ENCODE measurements at places on chromosomes 16 and 17.

DNA sequence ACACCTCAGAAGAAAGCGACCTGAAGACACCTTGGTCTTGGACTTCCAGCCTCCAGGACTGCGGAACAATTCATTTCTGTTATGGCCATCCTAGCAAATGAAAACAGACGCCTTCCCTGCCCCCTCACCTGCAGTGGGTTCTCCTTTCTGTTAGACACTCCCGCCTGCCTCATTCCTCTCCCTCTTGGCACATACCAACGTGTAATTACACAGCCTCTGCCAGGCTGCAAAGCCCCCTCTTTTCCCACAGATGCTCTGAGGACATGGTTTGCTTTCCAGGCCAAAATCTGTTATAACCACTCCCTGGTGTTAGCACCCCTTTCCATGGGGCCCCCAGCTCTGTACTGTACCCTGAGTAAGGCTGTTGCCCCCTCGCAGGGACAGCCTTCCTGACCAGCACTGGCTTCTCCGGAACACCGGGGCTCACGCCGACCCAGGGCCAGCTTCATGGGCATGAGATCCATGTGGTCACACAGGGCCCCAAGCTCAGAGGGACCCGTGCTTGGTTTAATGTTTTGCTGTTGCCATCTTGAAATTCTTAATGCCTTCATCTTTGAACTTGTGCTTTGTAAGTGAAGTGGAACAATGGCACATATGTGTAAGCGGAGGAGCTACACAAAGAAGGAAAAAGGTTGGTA is 64.1 kb downstream of the SDK2 start:
- DNase-seq: no peak

DNA sequence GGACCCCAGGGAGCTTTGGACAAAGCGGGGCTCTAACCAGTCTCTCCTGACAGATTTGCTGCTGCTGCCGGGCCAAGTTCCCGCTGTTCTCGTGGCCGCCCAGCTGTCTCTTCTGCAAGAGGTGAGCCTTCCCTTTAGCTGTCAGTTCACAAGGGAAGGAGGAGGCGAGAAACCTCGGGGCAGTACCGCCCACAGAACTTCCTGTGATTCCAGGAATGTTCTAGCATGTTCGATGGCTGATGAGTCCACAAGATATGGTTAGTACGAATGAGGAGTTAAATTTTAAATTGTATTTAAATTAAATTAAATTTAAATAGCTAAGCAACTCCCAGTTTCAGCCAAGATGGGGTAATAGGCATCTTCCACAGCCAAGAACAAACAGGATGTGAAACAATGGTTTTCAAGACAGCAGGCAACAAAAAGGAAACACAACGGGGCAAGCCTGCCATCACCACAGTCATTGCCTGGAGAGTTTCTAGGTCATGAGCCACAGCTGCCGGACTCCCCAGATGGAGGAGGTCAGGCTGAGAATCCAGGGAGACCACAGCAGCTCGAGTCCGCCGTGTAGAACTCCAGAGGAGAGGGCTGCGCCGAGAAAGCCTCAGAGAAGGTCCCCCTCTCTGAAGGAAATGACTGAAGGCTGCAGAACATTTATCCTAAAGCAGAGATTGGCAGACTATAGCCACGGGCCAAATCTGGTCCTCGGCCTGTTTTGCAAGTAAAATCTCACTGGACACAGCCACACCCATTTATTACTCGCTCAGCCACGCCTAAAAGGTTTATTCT is 9.5 kb upstream of the TCF25 start:
- DNase-seq: peak; percentile 25

GRCh38 chr17:67448449-67448848 is 71.4 kb downstream of the PITPNC1 start:
- no peak for DNase-seq

GRCh38 chr16:54052271-54052670 is 234.3 kb downstream of the IRX3 start:
- DNase-seq: no peak

DNA sequence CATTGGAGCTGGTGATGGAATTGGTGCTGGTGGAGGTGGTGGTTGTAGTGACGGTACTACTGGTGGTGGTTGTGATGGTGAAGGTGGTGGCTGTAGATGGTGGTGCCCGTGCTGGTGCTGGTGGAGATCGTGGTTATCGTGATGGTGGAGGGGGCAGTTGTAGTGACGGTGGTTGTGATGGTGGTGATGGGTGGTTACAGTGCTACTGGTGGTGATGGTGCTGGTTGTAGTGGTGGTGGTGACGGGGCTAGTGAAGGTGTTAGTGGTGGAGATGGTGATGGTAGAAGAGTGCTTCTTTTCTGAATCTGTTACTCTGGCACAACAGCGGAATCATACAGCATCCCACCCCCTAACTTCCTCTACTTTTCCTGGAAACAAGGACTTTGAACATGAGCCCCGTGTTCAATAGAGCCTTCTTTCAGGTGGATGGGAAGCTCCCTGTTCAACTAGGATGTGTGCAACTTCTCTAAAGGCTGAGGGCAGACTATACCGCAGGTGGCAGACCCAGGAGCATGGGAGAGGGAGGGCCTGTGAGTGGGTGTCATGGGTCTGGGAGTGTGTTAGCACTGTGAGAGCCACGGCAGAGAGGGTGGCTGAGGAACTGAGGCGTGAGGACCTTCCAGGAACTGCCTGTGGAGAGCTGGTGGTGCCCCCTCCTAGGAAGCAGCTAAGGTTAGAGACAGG is 8.2 kb downstream of the TBX21 start:
- no peak for DNase-seq

DNA sequence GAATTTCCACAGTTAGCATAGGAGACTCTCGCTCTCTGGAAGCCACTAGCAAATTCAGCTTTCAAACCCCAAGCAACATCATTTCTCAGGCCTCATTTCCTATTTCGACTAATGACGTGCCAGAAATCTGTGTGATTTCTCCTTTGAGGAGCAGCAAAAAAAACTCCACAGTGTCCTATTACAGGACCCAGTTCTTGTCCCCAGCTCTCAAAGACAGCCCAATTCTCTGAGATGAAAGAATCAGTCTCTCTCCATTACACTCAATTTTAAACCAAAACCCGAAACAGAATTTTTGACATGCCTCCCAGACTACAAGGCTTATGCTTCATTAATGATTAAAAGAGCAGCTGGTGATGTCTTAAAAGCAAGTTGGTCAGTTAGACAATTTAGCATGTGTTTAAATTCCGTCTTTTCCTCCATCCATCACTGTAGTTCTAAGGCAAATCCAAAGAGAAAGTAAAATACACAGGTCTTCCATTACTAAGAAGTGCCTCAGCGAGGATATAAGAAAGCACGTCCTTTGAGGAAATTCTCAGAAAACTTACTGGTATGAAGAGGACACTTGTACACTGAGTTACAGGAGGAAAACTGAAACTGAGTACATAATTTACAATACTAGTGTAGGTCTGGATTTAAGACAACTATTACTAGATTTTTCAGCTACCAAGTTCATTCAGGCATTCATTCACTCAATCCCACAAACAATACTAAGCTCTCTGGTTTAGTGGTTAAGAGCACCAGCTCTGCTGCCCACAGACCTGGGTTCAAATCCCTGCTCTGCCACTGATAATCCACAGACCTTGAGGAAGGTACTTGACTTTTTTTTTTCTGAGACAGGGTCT is 12.5 kb downstream of the TOM1L2 start:
- DNase-seq: peak; percentile 45

GRCh38 chr16:2985893-2986355 is 5.7 kb upstream of the PKMYT1 start:
- DNase-seq: no peak

DNA sequence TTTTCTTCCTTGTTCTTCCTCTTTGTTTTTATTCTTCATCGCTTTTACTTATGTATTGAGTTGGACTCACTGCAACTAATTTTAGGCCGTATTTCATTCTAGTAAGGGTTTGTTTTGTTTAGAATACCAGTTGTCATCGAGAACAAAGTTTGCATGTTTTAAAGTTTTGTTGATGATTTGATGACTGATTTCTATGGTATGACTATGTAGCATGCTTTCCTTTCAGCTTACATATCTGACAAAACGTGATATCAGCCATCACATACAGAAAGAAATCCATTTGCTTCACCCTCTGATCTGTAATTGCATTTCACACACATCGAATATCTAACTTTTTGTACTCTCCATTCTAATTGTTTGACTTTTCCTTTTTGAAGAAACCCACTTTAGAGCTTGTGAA is 4.0 kb downstream of the PRKCA start:
- DNase-seq: peak; percentile 55

- DNase-seq: no peak
Observed at GRCh38 chr16:31428638-31429247, 583 bp upstream of the COX6A2 start.

DNA sequence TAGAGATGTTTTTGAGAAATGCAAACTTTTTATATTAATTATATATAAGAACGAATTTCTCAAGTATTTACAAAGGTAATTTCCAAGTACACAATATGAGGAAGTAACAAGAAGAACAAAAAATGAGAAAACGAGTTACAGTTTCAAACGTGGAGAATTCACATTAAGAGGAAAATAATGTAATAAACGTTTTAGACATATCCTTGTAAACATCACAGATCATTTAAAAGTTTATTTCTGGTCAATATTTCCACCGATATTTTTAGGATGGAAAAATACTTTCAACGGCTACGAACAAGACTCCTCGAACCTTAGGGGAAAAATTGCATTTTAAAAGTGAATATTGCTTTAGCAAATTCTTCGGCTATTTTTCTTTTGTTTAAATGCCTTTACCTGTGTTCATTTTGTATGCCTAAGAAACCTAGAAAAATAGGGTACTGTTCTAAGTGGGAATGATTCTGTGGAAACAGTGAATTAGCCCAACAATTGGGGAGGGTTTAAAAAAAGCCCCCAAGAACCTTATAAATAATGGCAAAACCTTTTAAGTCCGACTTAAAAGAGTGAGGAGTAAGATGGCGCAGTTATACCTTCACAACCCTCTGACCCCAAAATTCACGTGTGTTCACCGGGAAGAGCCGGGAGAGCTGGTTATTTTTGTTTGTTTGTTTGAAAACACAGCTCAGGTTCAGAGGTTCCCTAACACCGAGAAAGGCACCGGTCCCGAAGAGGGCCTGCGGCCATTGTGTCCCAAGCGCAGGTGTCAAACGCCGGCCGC is 3.3 kb downstream of the HNF1B start:
- DNase-seq: no peak

- DNase-seq: peak; percentile 91
Observed at GRCh38 chr17:8220783-8221662, 10.6 kb upstream of the AURKB start.

- no peak for DNase-seq
Observed at GRCh38 chr17:1735418-1735817, 7.3 kb upstream of the SERPINF2 start.

DNA sequence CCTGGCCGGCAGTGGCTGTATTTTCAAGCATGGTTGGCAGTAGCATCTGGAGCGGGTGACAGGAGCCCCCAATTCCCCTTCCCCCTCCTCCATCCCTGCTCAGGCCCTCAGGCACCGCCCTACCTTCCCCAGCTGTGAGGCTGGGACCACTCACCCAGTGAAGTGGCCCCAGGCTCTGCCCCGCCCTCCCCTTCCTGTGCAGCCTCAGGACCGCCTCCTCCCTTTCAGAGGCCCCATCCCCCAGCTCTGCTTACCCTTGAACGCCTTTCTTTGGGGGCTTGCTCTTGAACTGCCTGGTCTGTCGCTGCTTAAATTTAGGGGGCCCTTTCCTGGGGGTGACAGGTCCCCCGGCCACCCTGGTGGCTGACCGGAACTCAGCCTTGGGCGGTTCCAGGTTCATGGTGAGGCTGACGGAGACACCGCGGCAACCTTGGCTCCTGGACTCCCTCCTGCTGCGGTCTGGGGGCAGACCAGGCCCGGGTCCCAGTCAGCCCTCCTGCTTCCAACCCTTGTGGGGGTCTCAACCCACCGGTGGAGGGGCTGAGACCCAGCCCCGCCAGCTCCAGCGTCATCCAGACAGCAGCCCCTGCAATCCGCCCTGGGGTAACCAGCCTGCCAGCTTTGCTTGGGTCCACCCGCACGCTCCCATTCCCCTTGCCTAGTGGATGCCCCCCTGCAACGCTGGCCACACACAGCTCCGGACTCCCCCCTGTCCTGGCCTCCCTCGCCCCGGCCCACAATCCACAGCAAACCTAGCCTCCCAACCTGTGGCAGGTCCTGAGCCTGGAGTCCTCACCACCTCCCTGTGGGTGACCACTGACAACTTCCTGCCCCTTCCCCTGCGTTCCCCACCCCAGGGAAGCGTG is 3.2 kb downstream of the PDE6G start:
- no peak for DNase-seq

GRCh38 chr16:7866144-7866543 is 533.5 kb downstream of the RBFOX1 start:
- DNase-seq: no peak

DNA sequence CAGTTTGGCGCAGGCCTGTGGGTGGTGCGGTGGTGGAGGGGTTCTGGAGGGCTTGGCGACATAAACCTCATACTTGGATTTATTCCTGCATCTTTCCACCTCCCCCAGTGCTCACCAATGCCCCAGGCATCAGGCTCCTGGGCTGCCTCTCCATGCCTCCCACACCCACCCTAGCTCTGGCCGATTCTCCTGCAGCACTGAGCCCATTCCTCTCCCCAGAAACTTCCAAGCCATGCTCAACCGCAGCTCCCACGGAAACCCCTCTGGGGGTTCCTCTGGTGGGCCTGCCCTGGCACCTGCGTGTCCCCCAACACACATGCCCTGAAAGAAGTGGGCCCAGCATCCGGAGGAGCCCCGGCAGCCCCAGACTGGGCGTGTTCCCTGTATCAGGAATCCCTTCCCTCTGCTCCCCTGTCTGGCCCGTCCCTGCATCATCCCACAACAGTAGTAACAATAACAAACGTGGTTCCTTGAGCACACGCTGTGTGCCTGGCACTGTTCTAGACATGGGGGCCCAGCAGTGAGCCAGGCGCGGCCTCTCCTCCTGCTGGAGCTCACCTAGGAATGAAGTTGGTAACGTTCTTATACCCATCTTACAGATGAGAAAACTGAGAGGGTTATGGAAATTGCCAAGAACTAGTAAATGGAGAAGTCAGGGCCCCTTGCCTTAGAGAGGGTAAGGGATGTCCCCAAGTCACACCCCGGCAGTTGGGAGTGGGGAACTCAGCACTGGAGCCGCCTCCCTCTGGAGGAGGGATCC is 2.3 kb downstream of the PRSS21 start:
- no peak for DNase-seq

DNA sequence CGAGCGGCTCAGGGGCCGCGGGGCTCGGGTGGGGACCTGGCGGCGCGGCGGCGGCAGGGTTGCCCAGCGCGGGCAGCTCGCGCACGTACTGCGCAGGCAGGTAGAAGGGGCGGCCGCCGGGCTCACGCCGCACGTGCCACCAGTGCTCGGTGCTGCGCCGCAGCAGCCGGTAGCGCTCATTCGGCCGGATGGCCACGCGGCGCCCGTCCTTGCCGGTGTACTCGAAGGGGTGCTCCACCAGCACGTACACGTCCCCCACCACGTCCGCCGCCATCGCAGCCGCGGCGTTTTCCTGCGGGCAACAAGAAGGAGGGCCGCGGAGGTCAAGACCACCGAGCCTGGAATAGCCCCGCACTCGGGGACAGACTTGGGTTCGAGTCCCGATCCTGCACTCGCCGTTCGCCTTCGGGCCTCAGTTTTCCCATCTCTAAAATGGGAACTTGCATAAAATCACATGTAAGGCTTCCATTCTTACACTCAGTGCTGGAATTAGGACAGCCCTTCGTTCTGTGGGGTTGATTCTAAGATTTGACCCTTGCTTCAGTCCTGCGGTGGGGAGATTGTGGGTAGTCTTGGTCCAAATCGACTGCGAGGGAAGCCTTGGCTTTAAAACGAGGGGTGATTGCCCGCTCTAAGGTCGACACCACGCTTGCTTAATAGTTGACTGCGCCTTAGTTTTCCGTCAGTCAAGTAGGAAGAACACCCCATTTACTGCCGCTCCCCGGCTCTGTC is 2.5 kb downstream of the ARHGAP27 start:
- no peak for DNase-seq

Data from fibroblast of mammary gland (primary cell).